ENCODE measurements at places on chromosomes 2 and 18.

DNA sequence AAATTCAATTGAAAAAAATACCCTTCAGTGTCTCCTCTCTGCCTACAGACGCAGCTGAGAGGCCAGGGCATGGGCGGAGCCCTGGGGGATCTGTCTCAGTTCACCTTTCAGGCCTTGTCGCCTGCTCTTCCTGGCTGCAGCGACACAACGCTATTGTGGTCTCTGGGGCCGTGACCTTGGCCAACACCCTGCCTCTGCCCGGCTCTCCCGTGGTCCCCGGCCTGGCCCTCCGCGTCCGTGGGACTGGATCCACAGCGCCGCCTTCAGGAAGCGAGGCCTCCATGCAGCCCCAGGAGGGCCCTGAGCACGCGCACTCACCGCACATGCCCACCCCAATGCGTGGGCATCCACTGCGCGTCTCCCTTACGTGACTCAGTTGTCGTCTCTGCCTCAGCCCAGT, 81.1 kb downstream of the MRPS9 start:
- no peak overlapping the region for H3K27ac ChIP-seq
- no peaks in the 10 kb centered on the region for H3K4me1 ChIP-seq
- no peaks in the 10 kb centered on the region for H3K27me3 ChIP-seq
- no peaks in the 10 kb centered on the region for H3K36me3 ChIP-seq
- DNase-seq = no peak

DNA sequence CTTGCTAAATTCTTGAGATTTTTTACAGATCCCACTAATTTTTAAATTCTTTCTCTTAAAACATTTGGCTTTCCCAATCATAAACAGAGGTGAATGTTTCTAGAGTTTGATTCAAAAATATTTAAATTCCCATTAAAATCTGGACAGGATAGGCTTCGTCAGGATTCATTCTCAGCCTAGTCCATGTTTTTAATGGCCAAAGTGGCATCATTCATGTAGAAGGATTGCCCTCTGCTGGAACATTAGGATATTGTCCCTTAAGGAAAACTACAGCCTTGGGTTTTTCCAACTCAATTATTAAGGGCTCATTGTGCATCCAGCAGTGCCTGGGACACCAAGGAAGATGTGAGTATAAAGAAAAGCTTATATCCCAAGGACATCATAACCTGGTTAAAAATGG, 71.7 kb downstream of the TPGS2 start:
- no peak for DNase-seq
- no peaks in the 10 kb centered on the region for H3K27me3 ChIP-seq
- H3K4me3 ChIP-seq = no peak overlapping the region
- H3K36me3 ChIP-seq = no peaks in the 10 kb centered on the region

- H3K36me3 ChIP-seq = no peaks in the 10 kb centered on the region
- H3K4me3 ChIP-seq = no peak overlapping the region
- no peak overlapping the region for H3K27ac ChIP-seq
- H3K27me3 ChIP-seq = no peaks in the 10 kb centered on the region
Observed at GRCh38 chr2:179186126-179186525, 78.5 kb downstream of the SESTD1 start.

- H3K4me1 ChIP-seq = peaks cover 2% of the 10 kb centered on the region
- DNase-seq = no peak
- H3K27me3 ChIP-seq = no peaks in the 10 kb centered on the region
- H3K4me3 ChIP-seq = no peak overlapping the region
Observed at GRCh38 chr2:176642074-176642473, 372.8 kb downstream of the MTX2 start.

- no peaks in the 10 kb centered on the region for H3K4me1 ChIP-seq
- DNase-seq = no peak
- no peaks in the 10 kb centered on the region for H3K36me3 ChIP-seq
- H3K4me3 ChIP-seq = no peak overlapping the region
- no peaks in the 10 kb centered on the region for H3K27me3 ChIP-seq
- no peak overlapping the region for H3K27ac ChIP-seq
Observed at GRCh38 chr2:171390941-171391516, 42.8 kb downstream of the METTL8 start.

- no peak overlapping the region for H3K27ac ChIP-seq
- H3K4me3 ChIP-seq = no peak overlapping the region
- no peaks in the 10 kb centered on the region for H3K27me3 ChIP-seq
- no peaks in the 10 kb centered on the region for H3K4me1 ChIP-seq
Observed at GRCh38 chr2:217568289-217568971, 434.4 kb downstream of the TNS1 start.

DNA sequence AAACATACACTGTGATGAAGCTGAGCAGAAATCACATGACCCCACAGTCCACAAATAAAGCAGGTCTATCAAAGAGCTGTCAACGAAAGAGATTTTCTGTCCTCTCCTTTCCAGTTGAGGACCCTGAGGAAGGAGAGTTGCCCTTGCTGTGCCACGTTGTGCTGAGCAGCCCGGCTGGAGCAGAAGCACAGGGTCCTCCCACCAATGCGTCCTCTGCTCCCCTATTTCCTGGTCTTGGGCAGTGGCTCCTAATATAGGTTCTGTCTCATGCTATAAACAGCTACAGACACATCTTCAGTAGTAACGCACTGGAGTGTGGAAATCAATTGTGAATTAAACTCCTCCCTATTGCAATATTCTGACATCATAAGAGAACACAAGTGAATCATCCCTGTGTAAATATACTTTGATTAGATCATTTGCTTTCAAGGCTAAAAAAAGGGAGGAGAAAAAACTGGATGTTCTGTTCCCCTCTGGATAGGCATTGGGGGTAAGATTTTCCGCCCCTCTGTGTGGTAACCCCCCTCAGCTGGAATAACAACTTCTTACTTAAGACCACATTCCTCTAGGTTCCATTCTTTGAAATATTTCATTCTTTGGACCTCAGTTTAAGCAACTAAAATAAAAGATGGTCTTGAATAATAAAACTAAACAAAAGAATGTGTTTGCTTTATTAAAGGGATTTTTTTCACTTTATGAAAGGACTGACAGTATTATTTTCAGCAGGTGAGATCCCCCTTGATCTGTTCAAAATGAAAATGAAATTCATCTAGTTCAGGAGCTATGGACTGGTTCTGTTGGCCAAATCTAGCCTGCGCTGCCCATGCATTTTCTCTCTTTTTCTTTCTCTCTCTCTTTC, 8.3 kb upstream of the RHOB start:
- no peak overlapping the region for H3K4me3 ChIP-seq
- peak; percentile 60 for DNase-seq
- H3K27me3 ChIP-seq = no peaks in the 10 kb centered on the region
- H3K27ac ChIP-seq = no peak overlapping the region

GRCh38 chr2:217695033-217695520, 307.7 kb downstream of the TNS1 start:
- no peak overlapping the region for H3K4me3 ChIP-seq
- H3K27me3 ChIP-seq = no peaks in the 10 kb centered on the region
- H3K36me3 ChIP-seq = no peaks in the 10 kb centered on the region
- DNase-seq = no peak

DNA sequence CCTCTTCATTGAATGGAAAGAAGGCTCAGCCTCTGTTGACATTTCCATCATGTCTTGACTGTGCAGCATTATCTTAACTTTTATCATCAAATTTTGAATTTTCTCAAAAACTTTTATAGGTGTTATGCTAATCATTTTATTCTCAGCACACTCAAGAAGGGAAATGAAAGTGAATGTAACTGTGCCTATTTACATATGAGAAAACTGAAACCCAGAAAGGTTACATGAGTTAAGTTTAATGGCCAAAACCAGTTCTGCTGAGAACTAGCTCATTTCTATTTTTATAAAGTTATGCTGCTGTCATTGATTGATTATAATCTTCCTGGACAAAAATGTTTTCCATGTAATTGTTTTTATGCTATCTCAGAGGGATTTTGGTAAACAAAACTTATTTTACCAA, 618.8 kb upstream of the NRXN1 start:
- H3K27me3 ChIP-seq = no peaks in the 10 kb centered on the region
- no peak overlapping the region for H3K27ac ChIP-seq
- no peaks in the 10 kb centered on the region for H3K4me1 ChIP-seq

GRCh38 chr2:40043191-40043590, 264.1 kb upstream of the THUMPD2 start:
- no peak overlapping the region for H3K27ac ChIP-seq
- H3K4me1 ChIP-seq = no peaks in the 10 kb centered on the region
- H3K27me3 ChIP-seq = no peaks in the 10 kb centered on the region
- no peak for DNase-seq
- H3K36me3 ChIP-seq = no peaks in the 10 kb centered on the region
- no peak overlapping the region for H3K4me3 ChIP-seq

- DNase-seq = no peak
- no peak overlapping the region for H3K27ac ChIP-seq
- no peaks in the 10 kb centered on the region for H3K27me3 ChIP-seq
- H3K4me1 ChIP-seq = no peaks in the 10 kb centered on the region
- H3K36me3 ChIP-seq = no peaks in the 10 kb centered on the region
Observed at GRCh38 chr2:194328456-194328855, 1328.6 kb upstream of the SLC39A10 start.

DNA sequence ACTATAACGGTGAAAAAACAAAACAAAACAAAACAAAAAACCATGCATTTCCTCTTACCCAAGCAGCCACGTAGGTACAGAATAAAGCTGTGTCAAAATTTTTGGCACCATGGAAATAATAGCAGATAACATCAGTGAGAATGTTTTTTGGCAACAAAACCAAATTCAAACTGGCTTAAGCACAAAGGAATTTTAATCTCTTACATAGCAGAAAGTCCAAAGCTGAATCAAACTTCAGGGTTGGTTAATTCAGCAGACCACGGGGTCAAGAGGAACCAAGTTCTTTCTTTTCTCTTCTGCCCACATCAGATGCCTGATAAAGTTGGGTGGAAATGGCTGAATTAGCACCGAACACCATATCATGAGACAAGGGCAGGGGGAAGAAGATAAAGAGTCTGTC, 129.5 kb downstream of the PAX3 start:
- H3K4me3 ChIP-seq = no peak overlapping the region
- H3K27ac ChIP-seq = no peak overlapping the region
- H3K4me1 ChIP-seq = no peaks in the 10 kb centered on the region
- no peaks in the 10 kb centered on the region for H3K27me3 ChIP-seq
- DNase-seq = no peak
- H3K36me3 ChIP-seq = no peaks in the 10 kb centered on the region

DNA sequence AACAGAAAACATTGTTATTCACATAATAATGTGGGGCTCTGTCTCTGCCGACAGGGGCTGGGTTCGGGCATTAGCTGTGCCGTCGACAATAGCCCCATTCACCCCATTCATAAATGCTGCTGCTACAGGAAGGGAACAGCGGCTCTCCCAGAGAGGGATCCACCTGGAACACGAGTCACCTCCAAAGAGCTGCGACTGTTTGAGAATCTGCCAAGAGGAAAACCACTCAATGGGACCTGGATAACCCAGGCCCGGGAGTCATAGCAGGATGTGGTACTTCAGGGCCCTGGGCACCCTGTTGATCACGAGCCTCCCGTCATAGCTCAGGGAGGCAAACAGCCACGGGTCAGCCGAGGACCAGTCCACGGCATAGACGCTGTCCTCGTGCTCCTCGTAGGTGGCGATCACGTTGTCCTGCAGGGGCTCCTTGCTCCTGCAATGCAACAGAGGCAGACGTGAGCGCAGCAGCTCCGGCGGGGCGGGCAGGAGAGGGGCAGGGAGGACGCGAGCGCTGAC, 188.5 kb downstream of the EIPR1 start:
- H3K27ac ChIP-seq = no peak overlapping the region
- no peak for DNase-seq
- no peaks in the 10 kb centered on the region for H3K27me3 ChIP-seq

- peaks cover 33% of the 10 kb centered on the region for H3K4me1 ChIP-seq
- H3K27ac ChIP-seq = no peak overlapping the region
- H3K27me3 ChIP-seq = no peaks in the 10 kb centered on the region
Observed at GRCh38 chr2:9243357-9243756, 36.7 kb downstream of the ASAP2 start.

DNA sequence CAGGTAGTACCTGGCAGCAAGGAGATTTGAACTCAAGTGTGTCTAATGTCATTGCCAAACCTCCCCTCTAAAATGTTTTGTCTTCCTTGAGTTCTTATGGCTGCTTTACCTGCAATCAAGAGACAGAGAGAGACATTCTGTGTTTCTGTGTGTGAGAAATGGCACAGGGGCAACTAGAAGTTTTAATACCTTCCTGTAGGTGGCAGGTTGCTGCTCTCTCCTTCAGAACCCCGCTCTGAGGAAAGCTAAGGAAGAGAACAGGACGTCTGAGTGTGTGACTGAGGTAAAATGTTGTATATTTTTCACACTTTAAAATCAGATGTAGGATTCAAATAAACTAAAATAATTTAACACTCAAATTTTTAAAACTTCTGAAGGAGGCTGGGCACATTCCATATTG, 19.2 kb downstream of the DTNA start:
- no peak overlapping the region for H3K4me3 ChIP-seq
- no peak overlapping the region for H3K27ac ChIP-seq
- H3K4me1 ChIP-seq = peaks cover 3% of the 10 kb centered on the region
- H3K36me3 ChIP-seq = no peaks in the 10 kb centered on the region
- H3K27me3 ChIP-seq = no peaks in the 10 kb centered on the region

- peaks cover 30% of the 10 kb centered on the region for H3K4me1 ChIP-seq
- H3K27me3 ChIP-seq = no peaks in the 10 kb centered on the region
- no peaks in the 10 kb centered on the region for H3K36me3 ChIP-seq
- no peak for DNase-seq
- no peak overlapping the region for H3K27ac ChIP-seq
- H3K4me3 ChIP-seq = no peak overlapping the region
Observed at GRCh38 chr2:238898534-238899281, 50.8 kb downstream of the TWIST2 start.

- DNase-seq = no peak
- no peak overlapping the region for H3K4me3 ChIP-seq
- H3K27ac ChIP-seq = no peak overlapping the region
- no peaks in the 10 kb centered on the region for H3K27me3 ChIP-seq
Observed at GRCh38 chr2:239856620-239857285, 168.4 kb downstream of the NDUFA10 start.

DNA sequence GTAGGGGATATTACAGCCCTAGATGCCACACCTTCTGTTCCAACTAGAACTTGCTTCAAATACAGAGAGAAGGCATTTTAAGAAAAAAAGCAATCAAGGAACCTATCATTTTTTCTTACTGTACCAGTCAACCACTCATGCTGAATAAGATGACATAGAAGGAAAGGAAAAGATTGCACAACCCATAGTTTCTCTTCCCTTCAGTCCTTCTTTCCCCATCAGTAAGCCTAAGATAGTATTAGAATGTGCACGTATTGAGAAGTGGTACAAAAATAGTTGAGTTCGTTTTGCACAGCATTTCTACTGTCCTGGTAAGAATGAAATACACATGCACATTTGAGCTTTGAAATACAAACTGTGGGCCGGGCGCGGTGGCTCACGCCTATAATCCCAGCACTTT, 27.0 kb upstream of the HK2 start:
- H3K36me3 ChIP-seq = no peaks in the 10 kb centered on the region
- no peaks in the 10 kb centered on the region for H3K4me1 ChIP-seq
- no peak for DNase-seq
- no peak overlapping the region for H3K27ac ChIP-seq
- H3K4me3 ChIP-seq = no peak overlapping the region
- H3K27me3 ChIP-seq = no peaks in the 10 kb centered on the region

DNA sequence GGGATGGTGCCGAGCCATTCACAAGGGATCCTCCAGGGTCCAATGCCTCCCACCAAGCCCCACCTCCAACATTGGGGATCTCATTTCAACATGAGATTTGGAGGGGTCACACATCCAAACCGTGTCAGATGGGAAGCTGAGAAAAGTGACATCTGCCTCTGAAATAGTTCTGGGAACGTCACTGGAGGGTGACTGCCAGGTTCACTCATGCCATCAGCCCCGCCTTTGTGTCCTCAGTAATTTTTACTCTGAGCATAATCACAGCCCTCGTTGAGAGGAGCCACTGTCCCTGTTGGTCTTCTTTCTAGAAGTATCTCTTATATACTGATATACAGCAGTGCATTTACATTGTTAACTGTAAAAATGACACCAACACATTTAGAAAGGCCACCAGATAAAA, 67.4 kb downstream of the KLHL29 start:
- no peak for DNase-seq
- H3K27ac ChIP-seq = no peak overlapping the region
- peaks cover 2% of the 10 kb centered on the region for H3K4me1 ChIP-seq
- no peaks in the 10 kb centered on the region for H3K36me3 ChIP-seq
